ENCODE measurements at places on chromosomes 6 and 20. TPM values are rescaled to one million over a fixed set of nuclear protein-coding genes. Genes with fewer than 3 reads are reported as not detected.

DNA sequence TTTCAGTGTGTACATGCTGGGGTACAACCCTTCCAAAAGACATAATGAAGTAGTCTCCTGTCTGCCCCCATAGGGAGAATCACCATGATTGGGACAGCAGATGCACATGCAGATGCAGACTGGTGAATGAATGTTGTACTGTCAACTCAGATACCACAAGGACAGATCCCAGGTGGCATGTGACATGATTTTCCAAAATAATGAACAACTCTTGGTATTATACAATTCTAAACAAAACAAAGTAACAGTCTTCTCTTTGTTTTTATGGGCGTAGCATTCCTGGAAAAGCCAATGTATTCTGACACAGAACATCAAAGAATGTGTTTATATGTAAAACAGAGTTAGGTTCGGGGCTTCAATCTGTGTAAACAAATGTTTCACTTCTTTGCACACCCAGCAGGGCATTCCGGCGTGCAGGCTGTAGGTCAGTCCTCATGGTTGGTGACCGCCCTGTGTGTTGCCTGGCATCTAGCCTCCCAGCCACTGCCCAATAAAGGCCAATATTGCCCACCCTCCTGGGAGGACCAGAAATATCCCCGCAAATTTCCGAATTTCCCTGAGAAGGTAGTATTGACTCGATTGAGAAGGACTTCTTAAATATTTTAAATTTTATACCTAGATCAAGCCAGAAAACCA is 127.7 kb downstream of the KLHL32 start:
- DNase-seq, result no peak

- DNase-seq, result no peak
Measured at GRCh38 chr6:70168681-70169377, 134.1 kb downstream of the COL9A1 start.

DNA sequence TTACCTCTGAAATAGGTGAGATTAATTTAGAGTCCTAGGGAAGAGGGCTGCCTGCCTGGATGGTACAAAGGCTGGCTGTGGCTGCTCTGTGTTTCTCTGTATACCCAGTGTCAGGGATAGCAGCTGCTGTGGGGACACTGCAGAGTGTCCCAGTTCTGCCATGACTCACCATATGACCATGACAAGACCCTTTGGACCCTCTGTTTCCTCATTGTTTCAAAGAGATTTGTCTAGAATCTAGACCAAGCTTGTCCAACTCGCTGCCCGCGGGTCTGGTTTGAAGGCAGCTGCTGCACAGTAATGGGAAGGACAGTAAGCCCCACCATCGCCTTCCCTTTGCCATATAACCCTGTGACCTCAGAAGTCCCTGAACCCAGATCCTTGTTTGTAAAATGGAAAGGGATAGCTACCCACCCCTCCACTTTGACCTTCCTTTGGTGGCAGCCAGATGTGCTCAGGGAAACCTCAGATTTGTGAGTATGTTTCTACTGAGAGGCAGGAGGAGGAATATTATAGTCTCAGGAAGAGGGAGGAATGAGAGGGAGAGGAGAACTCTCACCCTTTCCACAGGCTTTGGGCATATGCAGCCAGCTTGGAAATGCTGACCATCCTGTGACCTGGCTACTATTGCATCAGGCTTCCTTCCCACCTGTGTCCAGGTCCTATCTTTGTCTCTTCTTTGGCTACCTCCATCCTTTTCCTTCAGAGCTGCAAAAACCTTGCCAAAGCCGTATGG is 14.0 kb downstream of the PLCG1 start:
- DNase-seq, result no peak

DNA sequence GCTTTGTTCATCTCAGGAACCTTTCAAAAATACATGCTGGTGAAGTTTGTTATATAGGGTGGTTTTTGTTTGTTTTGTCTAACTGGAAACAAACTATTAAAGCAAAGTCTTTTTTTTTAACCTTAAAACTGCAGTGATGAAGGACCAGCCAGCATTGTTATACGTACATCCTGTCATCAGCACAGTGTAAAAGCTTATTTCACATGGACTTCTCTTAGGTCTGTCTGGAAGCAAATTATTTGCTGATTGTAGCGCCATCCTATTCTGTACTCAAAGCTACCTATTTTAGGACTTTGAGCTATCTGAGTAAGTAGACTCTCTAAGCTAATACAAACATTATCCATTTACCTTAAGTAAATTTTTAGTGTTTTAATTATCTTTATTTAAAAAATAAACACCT is 61.7 kb downstream of the SNX9 start:
- no peak for DNase-seq

- DNase-seq, result no peak
Measured at GRCh38 chr6:36150283-36150682, 20.0 kb downstream of the MAPK13 start.

DNA sequence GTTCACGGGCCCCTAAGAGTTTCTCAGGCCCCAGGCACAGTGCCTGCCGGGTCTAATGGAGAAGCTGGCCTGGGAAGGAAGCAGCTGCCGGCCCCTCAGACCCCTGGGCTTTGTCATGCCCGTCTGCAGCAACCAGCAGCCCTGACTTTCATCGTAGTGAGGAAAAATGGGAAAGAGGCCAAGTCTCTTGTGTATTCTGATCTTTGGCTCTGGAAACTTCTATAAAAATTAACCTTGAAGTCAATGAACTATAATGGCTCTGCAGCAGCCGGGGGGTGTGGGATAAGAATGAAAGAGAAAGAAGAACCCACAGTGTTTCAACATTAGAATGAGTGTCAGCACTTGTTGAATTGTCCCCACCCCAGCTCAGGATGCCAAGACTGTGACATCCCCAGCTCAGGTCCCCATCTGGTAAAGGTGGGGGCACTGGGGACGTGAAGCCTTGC is 12.9 kb downstream of the TGM2 start:
- DNase-seq, result no peak

- no peak for DNase-seq
Measured at GRCh38 chr6:18268066-18268465, 3.7 kb upstream of the DEK start.

Gene MYCT1
- total RNA-seq, result 25.8 TPM

Gene CALHM4
- not detected for total RNA-seq

Measured in uterus (tissue), 4 donors.